ENCODE measurements at places on chromosomes 6 and 20.

DNA sequence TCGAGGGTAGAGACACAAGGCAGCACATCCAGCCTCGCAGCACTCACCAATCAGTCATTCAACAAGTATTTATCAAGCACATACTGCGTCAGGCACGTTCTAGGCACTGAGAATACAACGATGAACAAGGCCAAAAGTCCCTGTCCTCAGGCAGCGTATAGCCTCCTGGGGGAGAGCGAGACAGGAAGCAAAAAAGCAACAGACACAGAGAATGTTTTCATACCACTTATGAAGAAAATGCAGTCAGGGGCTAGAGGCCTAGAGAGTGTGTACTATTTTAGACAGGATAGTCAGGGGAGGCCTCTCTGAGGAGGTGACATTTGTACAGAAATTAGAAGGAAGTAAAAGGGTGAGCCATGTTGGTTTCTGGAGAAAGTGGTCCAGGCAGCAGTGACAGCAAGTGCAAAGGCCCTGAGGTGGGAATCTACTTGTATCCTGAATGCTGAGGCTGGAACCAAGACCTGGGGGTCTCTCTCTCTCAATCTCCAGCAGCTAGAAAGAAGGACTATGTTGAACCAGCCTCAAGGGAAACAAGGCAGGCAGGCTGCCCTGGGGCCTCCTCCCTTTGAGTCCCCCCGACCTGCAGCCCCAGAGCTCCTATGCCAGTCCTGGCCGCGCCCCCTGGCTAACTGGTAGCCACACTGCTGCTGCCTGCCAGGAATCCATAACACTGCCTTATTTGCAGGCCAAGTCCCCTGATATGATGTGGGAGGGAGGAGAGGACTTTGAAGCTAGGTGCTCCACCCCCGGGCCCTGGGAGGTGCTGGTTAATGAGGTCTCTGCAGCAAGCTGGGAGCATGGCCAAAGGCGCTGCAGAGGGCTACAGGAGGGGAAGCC is 151.2 kb downstream of the GRM4 start:
- no peak for DNase-seq

DNA sequence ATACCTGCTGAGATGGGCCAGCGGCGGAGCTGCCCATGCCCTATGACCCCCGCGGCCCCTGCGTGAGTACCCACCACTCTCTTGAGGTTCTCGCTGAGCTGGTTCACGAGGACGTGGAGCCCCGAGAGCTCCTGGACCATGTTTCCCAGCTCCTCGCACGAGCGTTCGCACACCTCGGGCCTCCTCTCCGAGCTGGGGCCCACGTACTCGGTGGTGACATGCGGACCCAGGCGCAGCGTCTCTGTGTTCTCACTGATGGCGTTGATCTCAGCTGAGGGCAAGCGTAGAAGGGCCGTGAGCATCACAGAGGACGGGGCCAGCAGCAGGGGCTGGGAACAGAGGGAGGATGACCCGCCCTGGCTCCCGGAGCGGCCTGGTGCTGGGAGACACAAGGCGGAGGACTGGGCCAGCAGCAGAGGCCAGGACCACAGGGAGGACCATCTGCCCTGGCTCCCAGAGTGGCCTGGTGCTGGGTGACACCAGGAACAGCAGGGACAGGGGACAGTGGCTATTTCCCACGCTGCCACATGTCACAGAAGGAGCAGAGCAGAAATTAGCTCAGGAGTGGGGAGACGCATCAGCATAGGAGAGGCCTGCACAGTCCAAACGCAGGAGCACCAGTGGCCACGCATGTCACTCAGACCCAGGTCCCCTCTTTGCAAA is 11.8 kb downstream of the THBS2 start:
- no peak for DNase-seq

DNA sequence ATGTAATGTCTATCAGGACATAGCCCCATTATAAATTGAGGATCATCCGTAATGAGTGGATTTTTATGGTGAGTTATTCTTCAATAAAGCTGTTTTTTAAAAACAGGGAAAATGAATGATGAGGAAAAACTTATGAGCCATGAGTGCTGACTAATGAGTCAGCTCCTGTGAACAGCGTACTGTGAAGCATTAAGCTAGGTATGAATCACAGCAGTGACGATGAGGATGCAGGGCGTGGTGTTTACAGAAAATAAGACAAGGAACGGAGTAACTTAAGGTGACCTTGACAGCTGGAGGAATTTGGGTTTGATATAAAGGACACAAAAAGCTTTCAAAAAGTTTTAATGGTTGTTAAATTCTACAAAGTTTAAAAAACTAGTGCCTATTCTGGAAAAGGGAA is 96.3 kb downstream of the FOXF2 start:
- no peak for DNase-seq

DNA sequence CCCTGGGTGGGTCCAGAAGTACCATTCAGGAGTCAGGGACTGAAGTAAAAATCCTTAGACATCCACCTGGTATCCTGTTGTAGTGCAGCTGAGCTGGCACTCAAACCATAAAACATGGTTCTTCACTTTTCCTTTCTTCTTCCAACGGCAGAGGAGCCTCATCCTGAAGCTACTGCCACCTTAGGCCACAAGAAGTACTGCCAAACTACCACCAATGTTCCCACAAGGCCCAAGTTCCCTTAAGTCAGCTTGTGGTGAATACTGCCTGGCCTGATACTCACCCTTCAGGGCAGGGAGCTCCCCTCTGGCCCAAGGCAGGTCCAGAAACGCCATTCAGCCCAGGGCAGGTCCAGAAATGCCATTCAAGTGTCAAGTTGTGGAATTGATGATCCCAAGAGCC is 1053.4 kb upstream of the CITED2 start:
- DNase-seq = no peak

DNA sequence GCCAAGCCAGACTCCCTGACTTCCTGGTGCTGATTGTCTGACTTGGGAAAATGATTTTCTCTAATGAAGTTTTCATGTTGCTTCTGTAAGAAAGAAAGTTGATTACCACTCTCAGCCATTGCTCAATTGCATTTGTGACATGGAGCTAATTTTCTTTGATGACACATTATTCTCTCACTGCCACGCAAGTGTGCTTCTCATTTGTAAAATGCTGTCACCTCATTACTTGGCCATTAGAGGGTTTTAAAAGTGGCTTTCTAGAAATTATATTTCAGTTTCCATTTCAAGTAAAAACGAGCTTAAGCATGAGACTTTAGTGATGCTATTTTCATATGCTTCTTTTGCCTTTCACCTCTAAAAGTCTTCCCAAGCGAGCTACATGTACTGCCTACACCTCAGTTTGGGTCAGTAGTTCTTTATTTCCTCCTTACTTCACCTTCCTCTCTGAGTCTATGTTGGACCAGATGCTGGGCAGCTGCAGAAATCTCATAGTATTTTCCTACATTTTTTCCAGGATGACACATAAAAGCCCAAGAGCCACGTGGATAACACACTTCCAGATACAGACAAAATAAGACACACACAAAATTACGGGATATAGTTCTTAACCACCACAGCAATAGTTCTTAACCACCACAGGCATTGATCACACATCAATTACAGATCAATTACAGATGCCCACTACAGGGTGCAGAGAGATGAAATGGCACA is 6.3 kb upstream of the FAM210B start:
- DNase-seq = no peak

DNA sequence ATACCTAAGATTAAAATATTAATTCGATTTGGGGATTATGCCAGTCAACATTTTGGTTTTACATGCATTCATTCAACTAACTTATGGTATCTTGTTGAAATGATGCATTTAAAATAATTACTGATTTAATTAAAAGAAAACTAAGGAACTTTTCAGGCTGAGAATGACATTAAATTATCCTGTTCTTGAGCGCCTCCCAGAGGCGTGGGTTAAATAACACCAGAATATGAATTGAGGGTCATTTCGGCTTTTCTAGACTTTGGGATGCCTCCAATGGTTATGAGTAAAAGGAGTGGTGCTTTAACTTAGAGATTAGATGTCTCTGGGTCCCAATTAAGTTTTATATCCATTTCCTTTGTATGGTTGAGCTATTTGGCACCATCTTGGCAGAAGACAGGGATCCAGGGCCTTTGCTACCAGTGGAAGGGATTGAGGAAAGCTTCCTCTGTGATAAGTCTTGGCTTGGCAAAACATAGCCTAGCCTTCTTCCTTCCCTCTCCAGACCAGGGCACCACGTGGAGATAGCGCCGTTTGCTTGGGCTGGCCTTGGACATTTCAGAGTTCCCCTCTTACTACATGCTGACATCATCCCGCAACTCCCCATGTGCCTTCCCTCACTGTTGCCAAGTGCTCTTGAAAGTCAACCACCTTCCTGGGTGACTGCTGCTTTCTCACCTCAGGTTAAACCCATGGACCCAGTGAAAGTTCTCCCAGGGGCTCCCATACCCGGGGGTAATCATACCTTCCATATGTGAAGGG is 28.7 kb downstream of the GNAS start:
- no peak for DNase-seq

- no peak for DNase-seq
Observed at GRCh38 chr6:33172688-33173534, 19.4 kb downstream of the COL11A2 start.

GRCh38 chr6:166589786-166590574 is 3.5 kb upstream of the RAMACL start:
- no peak for DNase-seq

DNA sequence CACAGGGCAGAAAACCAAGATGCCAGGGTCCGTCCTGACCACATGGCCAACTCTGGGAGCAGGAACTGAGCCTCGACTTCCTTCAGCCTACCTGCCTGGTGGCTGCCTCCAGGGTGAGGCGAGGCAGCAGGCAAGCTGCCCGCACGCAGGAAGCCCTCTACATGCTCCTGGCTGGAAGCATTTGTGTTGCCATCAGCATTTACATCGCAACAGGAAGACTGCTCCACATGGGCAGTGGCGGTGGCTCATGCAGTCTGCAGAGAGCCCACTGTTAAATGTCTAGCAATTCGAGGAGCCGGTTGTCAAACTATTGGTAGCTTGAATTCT is 233.8 kb downstream of the SYNDIG1 start:
- DNase-seq = no peak

DNA sequence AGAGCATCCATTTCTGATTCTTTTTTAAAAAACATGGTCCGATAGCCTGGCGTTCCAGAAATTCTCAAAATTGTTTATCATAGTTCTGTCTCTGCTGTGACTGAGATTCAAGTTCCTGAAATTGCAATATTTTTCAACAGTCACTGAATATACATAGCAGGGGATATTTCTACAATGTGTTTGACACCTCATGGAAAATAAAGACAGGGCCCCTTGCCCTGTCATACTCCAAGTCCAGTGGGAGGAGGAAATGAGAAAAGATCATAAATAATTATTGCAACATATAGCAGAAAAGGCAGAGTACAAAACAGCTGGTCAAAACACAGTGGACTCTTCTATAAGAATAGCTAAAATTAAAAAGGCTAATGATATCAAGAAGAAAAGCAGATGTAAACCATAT is 234.8 kb upstream of the SPTLC3 start:
- DNase-seq = no peak

DNA sequence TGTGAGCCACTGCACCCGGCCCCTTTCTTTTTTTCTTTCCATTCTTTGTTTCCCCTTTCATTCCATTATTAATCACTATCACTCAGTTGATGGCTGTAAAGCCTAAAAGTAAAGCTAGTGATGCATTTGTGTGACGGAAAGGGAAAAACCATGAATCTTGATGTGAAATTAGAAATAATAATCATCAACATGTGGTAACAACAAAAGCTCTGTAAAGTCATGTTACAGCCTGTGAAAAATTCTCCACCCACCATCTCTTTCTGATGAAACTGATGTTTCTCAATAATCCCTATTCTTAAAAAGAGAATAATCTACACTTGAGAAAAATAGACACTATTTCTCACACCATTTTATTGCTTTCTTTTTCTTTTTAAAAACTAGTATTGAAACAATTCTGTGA is 80.0 kb downstream of the CRYBG1 start:
- DNase-seq = no peak

GRCh38 chr6:26008470-26008869 is 45.9 kb downstream of the TRIM38 start:
- DNase-seq = no peak

DNA sequence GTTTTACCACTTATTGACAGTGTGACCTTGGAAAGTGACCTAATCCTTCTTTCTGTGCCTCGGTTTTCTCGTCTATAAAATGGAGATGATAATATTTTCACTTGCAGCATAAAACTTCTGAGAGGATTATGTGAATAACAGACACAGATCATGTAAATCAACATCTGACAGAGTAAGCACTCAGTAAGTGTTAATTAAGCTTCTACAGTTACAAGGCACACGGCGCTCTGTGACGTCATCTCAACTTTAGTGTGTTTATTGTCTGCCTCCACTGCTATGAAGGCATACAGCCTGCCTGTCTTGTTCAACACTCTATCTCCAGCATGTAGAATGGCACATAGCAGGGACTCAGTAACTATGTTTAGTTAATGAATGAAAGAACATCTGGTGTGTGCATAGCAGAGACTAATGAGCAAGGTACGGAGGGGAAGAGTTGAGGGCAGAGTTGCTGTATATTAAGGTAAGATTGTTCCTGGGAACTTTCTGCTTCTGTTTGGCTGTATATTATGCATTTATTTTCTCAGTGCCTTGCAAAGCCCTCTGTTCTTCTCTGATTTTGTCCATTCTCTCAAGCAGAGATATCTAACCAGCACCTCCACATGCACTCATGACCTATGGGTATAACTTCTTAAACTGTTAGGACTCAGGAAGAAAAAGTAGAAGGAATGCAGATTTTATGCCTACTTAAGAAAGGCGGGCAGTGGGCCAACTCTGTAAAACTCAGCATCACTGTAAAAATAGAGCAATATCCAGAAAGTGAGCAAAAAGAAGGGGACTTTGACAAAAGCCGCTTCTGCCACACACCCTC is 66.4 kb upstream of the STMND1 start:
- no peak for DNase-seq

DNA sequence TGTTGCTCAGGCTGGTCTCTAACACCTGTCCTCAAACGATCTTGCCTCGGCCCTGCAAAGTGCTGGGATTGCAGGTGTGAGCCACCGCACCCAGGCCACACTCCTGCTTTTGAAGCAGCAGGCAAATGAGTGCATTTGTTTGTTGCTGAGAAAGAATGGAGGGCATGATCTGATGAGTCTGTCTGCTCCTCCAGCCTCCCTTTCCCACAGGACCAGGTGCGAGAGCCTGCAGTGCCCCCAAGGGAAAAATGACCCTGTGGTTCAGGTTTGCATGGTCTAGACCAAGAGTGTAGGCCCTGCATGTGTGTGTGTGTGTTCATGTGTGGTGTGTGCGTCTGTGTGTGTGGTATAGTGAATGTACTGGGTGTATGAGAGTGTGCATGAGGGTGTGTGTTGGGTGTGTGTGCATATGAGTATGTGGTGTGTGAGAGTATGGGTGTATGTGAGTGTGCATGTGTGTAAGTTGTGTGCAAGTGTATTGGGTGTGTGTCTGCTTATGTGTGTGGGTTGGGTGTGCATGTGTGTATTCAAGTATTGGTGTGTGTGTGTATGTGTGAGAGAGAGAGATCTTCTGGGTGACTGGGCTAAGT is 22.8 kb upstream of the FOXC1 start:
- DNase-seq = no peak

All from activated CD4-positive, alpha-beta T cell treated with anti-CD3 and anti-CD28 coated beads, Interleukin-2, amount 50 U/mL, for 16 hours (primary cell).